Activated CD4-positive, CD25-positive, alpha-beta regulatory T cell treated with anti-CD3 and anti-CD28 coated beads, Interleukin-2, amount 50 U/mL, for 24 hours (primary cell): ENCODE measurements at places on chromosomes 2 and 18.

- no peak for ATAC-seq
Measured at GRCh38 chr2:79585701-79586433, 73.0 kb downstream of the CTNNA2 start.

GRCh38 chr2:53859206-53860181, at the start of gene GPR75:
GPR75 (minus strand) TSS chr2:53859967; CDS start chr2:53854756, 5,211 bp downstream.
- no peak for ATAC-seq

GRCh38 chr18:61953641-61954040, 60.8 kb upstream of the RNF152 start:
- ATAC-seq = no peak

- no peak for ATAC-seq
Measured at GRCh38 chr18:24799720-24800119, 339.3 kb downstream of the HRH4 start.

DNA sequence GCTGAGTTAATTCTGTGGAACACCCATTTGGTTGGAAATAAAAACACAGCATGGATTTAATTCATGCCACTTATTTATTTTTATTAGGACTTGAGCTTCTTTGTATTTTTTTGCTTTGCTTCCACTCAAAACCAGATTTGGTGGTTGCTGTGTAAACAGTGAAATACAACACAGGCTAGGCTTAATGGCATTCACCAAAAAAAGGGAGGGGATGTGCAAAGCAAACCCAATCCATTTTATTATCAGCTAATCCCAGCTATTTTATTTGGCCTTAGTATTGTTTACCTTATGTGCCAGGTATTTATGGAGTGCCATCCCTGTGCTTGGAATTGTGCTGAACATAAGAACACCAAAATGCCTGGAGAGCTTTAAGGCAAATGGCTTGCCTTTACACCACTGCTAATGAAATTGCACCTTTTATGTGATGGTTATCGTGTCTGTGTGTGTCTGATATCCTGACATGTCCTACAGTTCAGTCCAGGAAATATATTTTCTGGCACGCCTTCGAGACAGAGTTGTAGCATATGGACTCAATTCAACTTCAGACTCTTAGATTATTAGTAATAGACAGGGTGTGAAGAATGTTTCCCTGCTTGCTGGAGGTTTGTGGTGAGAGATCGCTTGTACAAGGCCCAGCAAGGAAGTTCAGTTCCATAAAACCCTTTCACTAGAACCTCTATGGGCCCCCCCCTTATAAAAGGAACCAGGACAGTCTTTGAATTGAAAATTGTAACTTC, 99.6 kb downstream of the PRPF40A start:
- ATAC-seq = no peak

- no peak for ATAC-seq
Measured at GRCh38 chr18:58785171-58785805, 79.4 kb upstream of the ZNF532 start.

- ATAC-seq = no peak
Measured at GRCh38 chr2:176657393-176657792, 388.2 kb downstream of the MTX2 start.
